ENCODE measurements at places on chromosomes 12 and 14. TPM values are rescaled to one million over a fixed set of nuclear protein-coding genes. Genes with fewer than 3 reads are reported as not detected.

Gene CMA1
- not detected for total RNA-seq

Gene PLEKHG3
- 24.8 TPM for total RNA-seq

Gene SLC5A8
- total RNA-seq, result not detected

Gene JPH4
- 0.21 TPM for total RNA-seq

Gene RTN1
- total RNA-seq, result not detected

Gene TESPA1
- total RNA-seq, result not detected

Gene CSRNP2
- total RNA-seq, result 11.3 TPM

Gene SCN8A
- 1.6 TPM for total RNA-seq

Gene TAS2R8
- total RNA-seq, result not detected

Gene ATN1
- 73.6 TPM for total RNA-seq

Gene PRKAG1
- total RNA-seq, result 40.2 TPM

Gene MSRB3
- 20.6 TPM for total RNA-seq

Gene AKAP3
- 0.08 TPM for total RNA-seq

Gene LALBA
- total RNA-seq, result not detected

Gene RHEBL1
- total RNA-seq, result 4.1 TPM

Gene KRT78
- 0.10 TPM for total RNA-seq

Gene SRRM4
- total RNA-seq, result not detected

Gene CLEC4D
- not detected for total RNA-seq

Gene NFATC4
- total RNA-seq, result 0.07 TPM

Gene STAT6
- total RNA-seq, result 43.6 TPM

Gene DBX2
- total RNA-seq, result not detected

Gene OR6C6
- not detected for total RNA-seq

Gene MOK
- total RNA-seq, result 23.2 TPM

Gene WNT5B
- total RNA-seq, result 2.4 TPM

Gene AICDA
- total RNA-seq, result 0.17 TPM

Gene TMTC2
- 0.91 TPM for total RNA-seq

Gene ZNF385A
- 21.2 TPM for total RNA-seq

Data from A549 treated with AZD2906 at 1 μM for 4 hours (cell line).